ENCODE measurements at places on chromosomes 3 and 15. TPM values are rescaled to one million over a fixed set of nuclear protein-coding genes. Genes with fewer than 3 reads are reported as not detected.

Gene SETMAR
- 17.2 TPM for total RNA-seq

Gene SLC2A2
- total RNA-seq = not detected

Gene COLQ
- 6.3 TPM for total RNA-seq

Gene OR5K4
- total RNA-seq = not detected

Gene TTC21A
- total RNA-seq = 13.4 TPM

Gene RLBP1
- total RNA-seq = not detected

Gene NME9
- 1.3 TPM for total RNA-seq

Gene OCA2
- 0.98 TPM for total RNA-seq

Gene GPR160
- 5.4 TPM for total RNA-seq

Gene SLC22A14
- 0.13 TPM for total RNA-seq

Gene ZNF620
- 6.1 TPM for total RNA-seq

Gene KCTD6
- total RNA-seq = 13.7 TPM

Gene CCR2
- total RNA-seq = 3.7 TPM

Gene PLCH1
- 4.5 TPM for total RNA-seq

Gene CLSTN2
- 5.1 TPM for total RNA-seq

Gene C3orf70
- total RNA-seq = 12.9 TPM

Gene USP13
- total RNA-seq = 13.8 TPM

Gene SAXO2
- total RNA-seq = 2.0 TPM

Gene ACTC1
- total RNA-seq = 0.94 TPM

DNA sequence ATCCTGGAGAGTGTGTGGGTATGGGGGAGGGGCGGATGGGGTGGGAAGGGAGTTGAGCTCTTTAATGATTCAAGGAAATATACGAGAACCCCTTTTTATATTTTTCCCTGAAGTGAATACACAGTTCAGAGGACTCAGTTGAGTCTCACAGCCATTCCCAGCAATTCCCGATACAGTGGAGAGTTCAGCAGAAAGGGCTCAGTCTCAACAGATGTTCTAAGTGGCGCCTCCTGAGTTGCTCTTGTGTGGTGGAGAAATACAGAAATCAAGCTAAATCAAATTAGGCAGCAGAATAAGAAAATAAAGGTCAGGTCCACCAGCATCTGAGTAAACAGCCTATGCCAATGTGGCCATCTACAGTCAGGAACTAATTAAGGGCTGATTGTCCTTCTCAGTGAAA, 372.1 kb downstream of the NR2F2 start:
- no peak for DNase-seq

DNA sequence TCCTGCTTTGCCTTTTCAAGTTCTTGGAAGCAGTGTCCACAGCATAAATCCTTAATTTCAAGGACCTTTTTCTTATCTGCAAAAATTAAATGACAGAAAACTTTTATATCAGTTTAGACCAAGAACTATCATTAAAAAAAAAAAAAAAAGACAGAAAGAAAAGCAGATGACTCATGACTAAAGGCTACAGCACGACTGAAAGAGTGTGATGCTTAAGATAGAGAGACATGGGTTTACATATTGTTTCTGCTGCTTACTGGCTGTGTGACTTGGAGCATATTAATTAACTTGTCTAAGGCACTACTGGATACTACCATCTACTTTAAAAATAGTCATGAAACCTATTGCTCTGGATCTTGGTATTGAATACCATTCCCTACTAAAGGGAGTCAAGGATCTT, 62.3 kb downstream of the CEP152 start:
- no peak for DNase-seq

GRCh38 chr15:62845241-62846126, 197.1 kb upstream of the TPM1 start:
- DNase-seq = no peak

DNA sequence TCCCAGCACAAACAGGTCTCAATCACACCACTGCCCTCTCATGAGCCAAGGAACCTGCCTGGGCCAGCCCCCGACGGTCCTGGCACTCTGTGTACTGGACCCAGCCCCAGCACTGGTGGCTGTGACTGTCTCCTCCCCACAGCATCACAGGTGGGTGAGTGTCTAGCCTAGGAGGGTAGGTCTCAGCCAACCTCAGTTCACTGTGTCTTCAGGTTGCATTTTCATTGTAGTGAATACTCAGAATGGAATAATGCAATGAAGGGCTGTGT, 163.4 kb upstream of the NSMCE3 start:
- no peak for DNase-seq

- no peak for DNase-seq
Measured at GRCh38 chr3:3087279-3087678, 22.9 kb downstream of the IL5RA start.

- no peak for DNase-seq
Measured at GRCh38 chr3:133280586-133280985, 119.3 kb upstream of the BFSP2 start.

DNA sequence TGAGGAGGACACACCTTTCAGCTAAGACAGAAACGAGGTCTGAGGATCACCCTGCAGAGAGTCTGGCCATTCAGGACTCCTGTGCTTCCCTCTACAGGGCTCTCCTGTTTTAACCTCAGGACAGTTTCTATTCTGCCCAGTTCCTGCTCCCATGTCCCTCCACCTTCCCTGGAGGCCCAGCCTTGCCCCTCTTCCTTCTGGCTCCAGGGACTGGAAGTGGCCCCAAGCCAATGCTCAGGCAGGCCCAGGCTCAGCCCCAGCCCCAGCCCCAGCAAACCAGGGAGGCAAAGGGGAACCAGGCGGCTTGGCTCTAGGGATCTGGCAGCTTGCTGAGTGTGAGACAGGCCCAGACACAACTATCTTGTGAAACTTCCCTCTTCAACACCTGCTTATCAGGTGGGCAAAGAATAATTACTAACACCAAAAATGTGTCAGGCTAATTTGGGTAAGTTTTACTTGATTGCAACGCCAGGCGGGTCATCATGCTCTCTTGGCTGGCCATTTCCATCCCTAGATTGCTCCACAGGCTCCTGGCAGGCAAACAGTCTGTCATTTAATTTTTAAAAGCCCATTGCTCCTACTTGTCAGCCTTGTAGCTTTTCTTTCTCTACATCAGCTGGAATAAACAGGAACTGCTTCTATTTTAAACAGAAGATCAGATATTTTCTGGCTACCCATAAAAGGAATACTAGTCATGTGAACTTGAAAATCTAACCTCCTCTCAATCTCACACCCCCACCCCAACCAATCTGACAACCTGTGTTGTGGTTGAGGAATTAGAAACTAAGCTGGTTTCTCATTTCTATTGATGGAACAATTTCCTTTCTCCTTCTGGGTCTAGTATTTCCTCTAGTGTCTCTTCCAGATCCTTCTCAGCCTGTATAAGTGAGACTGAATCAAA, 33.5 kb downstream of the UPK1B start:
- no peak for DNase-seq

- DNase-seq = no peak
Measured at GRCh38 chr3:81789691-81790090, 28.2 kb upstream of the GBE1 start.

GRCh38 chr3:139329364-139329850, 14.4 kb upstream of the MRPS22 start:
- peak; percentile 92 for DNase-seq

GRCh38 chr3:85258819-85259218, 300.0 kb downstream of the CADM2 start:
- DNase-seq = no peak

DNA sequence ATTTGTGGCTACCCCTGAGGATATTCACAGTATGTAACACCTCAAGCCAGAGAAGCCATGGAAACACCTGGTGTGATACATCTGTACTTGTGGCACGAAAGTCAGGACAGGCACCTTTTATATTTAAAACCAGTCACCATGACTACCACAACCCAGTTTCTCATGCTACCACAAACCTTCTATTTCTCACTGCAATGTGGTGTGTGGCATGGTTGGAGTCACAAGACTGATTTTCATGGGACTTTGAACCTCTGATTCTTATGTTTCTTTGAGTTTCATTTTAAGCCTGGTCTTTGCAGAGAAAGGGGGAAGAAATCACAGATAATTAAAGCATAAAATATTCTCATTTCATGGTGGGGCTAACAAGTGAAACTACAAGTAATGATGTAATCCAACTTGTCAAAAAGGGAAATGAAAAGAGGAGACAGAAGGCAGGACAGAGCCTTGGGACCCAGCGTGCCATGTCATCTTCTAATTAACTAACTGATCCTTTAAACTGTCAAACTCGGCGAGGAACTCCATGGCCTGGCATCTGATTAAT, 175.9 kb downstream of the PDZRN3 start:
- no peak for DNase-seq

GRCh38 chr15:82810890-82811426, 1.5 kb downstream of the WHAMM start:
- DNase-seq = no peak

GRCh38 chr3:62749130-62749529, 126.1 kb downstream of the CADPS start:
- DNase-seq = no peak

DNA sequence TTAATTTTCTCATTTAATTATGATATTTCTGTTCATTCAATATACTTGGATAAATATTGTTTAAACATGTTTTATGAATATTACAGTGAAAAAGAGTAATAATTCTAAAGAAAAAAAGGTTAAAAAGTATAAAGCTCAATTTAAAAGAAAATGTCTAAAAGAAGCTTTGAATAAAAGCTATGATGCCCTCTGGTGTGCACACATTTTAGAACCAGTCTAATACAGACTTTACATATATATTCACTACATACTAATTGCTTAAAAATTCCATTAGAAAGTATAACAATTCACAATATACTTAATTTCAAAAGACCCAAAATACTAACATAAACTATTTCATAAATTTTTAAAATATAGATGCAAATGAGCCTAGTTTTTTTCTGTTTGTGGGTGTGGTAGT, 909.1 kb upstream of the ROBO1 start:
- DNase-seq = no peak

DNA sequence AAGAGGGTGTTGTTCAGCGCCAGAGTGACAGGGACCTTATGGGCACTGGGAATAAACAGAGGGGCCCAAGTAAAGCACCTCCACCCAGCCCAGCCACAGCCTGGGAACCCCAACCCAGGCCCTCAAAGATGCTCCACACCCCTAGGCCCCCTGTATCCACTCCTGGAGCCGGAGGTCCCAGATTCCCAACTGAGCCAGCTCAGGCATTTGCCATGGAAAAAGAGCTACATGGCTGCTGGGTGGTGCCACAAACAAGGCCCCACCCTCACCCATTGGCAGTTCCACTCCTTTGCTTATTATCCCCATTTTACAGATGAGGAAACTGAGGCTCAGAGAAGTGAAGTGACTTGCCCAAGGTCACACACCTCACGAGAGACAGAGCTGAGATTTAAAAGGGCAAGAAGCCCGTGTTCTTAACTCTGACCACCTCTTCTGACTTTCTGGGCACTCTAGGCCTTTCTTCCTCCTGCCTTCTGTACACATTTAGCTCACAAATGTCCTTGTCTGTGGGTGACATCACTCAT, 16.9 kb downstream of the ANPEP start:
- DNase-seq = no peak

- DNase-seq = no peak
Measured at GRCh38 chr15:39454189-39454986, 126.5 kb upstream of the THBS1 start.

GRCh38 chr3:116442331-116443021, 2.8 kb downstream of the LSAMP start:
- no peak for DNase-seq

DNA sequence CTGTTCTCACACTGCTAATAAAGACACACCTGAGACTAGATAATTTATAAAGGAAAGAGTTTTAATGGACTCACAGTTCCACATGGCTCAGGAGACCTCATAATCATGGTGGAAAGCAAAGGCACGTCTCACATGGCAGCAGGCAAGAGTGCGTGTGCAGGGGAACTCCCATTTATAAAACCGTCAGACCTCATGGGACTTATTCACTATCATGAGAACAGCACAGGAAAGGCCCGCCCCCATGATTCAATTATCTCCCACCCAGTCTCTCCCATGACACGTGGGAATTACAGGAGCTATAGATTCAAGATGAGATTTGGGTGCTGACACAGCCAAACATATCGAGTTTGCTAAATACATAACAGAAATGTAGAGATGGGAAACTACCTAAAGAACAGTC, 39.5 kb upstream of the DGKG start:
- DNase-seq = no peak

DNA sequence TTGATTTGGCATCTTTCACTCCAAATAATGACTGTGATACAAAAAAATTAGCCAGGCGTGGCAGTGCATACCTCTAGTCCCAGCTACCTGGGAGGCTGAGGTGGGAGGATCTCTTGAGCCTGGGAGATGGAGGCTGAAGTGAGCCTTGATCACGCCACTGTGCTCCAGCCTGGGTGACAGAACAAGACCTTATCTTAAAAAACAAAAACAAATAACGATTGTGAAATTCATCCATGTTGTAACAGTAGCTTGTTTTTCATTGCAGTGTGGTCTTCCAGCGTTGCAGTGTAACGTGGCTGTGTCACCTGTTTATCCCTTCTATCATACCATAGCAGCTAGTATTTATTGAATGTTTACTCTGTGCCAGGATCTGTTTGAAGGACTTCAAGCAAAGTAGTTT, 120.9 kb downstream of the ITPR1 start:
- DNase-seq = no peak

- DNase-seq = no peak
Measured at GRCh38 chr3:16442730-16443129, 70.8 kb downstream of the RFTN1 start.

- DNase-seq = no peak
Measured at GRCh38 chr3:177463863-177464262, 266.6 kb upstream of the TBL1XR1 start.

- no peak for DNase-seq
Measured at GRCh38 chr3:179713643-179714090, 60.8 kb downstream of the USP13 start.

GRCh38 chr3:128709506-128710210, 16.3 kb upstream of the RAB7A start:
- DNase-seq = no peak

GRCh38 chr3:80750637-80751036, 982.8 kb upstream of the ROBO1 start:
- no peak for DNase-seq

- no peak for DNase-seq
Measured at GRCh38 chr3:183895296-183895695, 10.6 kb upstream of the PARL start.

- DNase-seq = no peak
Measured at GRCh38 chr15:47674586-47675232, 42.6 kb upstream of the SEMA6D start.

DNA sequence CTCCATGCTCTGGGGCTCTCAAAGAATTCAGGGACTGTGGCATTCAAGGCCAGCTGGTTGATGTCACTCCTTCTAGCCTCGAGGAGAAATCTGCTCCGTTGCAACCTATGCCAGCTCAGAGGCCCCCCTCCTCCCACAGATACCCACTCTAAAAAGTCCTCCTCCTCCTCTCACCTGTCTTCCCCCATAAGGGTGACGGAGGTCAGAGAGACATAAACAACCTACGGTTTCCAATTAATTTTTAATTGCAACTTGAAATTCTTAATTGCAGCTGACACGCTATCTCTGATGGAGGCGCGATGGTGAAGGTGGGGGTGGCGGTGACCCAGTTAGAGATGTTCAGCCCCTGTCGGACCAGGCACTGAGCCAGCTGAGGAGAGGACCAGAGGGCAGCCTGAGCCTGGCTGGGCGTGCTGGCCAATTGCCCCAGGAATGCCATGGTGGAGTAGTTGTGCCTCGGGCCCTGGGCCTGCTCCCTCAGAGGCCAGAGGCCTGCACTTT, 43.2 kb upstream of the INSYN1 start:
- no peak for DNase-seq

GRCh38 chr3:32901005-32901932, 50.2 kb upstream of the CCR4 start:
- DNase-seq = no peak

Measured in sciatic nerve (tissue), 2 donors.